ENCODE measurements at places on chromosomes 1 and 21. TPM values are rescaled to one million over a fixed set of nuclear protein-coding genes. Genes with fewer than 3 reads are reported as not detected.

GRCh38 chr1:54160351-54160750, 7.6 kb upstream of the CDCP2 start:
- no peak for DNase-seq
- H3K4me3 ChIP-seq = no peak overlapping the region
- H3K4me1 ChIP-seq = no peaks in the 10 kb centered on the region
- H3K36me3 ChIP-seq = no peaks in the 10 kb centered on the region
- H3K27ac ChIP-seq = no peak overlapping the region

The PEX14 gene
- 19.1 TPM for total RNA-seq

GRCh38 chr1:156021093-156021428, 310 bp upstream of the SSR2 start:
- H3K27ac ChIP-seq = peak overlapping the region; percentile 99
- peaks cover 36% of the 10 kb centered on the region for H3K36me3 ChIP-seq
- H3K4me1 ChIP-seq = peaks cover 36% of the 10 kb centered on the region
- H3K27me3 ChIP-seq = peaks cover 13% of the 10 kb centered on the region
- H3K4me3 ChIP-seq = peak overlapping the region; percentile 98

The NCAM2 gene
- not detected for total RNA-seq

DNA sequence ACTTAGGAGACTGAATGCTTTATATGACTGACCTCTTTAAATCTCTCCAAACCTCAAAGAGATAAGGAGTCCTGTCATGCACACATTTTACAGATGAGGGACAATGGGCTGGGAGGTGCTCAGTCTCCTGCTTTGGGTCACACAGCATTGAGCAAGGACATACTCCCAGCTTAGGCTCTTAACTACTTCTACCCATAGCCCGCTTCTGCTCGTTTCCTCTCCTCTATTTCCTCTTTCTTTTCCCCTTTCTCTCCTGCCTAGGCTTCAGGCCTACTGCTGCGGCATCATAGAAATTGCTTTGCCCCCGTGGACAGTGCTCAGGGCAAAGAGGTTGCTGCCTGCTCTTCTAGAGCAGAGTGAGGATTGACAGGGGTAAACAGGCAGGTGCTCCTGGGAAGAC, 12.4 kb upstream of the ZNF691 start:
- H3K27ac ChIP-seq = no peak overlapping the region
- no peaks in the 10 kb centered on the region for H3K27me3 ChIP-seq
- H3K4me3 ChIP-seq = no peak overlapping the region
- H3K4me1 ChIP-seq = peaks cover 2% of the 10 kb centered on the region
- no peak for DNase-seq

DNA sequence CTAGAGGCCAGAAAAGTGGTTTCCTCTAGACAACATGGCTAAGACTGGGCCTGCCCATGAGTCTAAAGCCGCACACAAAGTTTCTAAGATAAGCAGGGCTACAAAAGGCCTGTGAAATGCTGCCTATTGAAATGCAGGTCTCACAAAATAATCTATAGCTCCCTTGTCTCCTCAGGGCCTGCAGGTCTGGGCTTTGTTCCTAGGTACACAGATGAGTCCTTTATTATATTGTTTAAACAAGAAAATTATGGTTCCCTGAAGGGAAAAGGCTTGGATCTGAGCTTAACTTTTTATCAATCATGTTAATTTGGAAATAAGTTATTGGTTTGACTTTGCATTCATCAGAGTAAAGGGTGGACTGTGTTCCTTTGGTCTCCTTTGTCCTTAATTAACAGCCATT, 413.4 kb upstream of the BEND5 start:
- no peak for DNase-seq
- no peaks in the 10 kb centered on the region for H3K4me1 ChIP-seq
- H3K27ac ChIP-seq = no peak overlapping the region
- H3K4me3 ChIP-seq = no peak overlapping the region
- no peaks in the 10 kb centered on the region for H3K36me3 ChIP-seq

The XCL2 gene
- 41.8 TPM for total RNA-seq

DNA sequence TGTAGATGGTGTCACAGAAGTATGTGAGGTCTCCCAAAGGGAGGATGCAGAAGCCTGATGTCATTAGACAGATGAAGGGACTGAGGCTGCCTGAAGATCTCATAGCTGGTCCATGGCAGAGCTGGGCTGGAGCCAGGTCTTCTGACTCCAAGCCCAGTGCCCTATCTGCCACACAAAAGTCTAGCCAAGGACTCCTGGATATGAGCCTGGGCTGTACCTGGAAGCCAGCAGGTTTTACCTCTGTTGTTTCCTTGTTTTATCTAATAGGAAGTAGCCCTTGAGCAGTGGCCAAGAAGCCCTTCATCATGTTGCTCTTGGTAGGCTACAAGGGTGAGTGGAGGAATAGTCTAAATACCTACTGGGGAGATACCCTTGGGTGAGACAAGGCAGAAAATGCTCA, 74.4 kb upstream of the SLC44A3 start:
- H3K36me3 ChIP-seq = no peaks in the 10 kb centered on the region
- no peaks in the 10 kb centered on the region for H3K27me3 ChIP-seq
- no peak overlapping the region for H3K27ac ChIP-seq
- no peak for DNase-seq

The AXDND1 gene
- 1.4 TPM for total RNA-seq

- peaks cover 12% of the 10 kb centered on the region for H3K4me1 ChIP-seq
- no peaks in the 10 kb centered on the region for H3K36me3 ChIP-seq
- DNase-seq = peak; percentile 45
- H3K27me3 ChIP-seq = peaks cover 12% of the 10 kb centered on the region
- peak overlapping the region; percentile 21 for H3K27ac ChIP-seq
Measured at GRCh38 chr21:41207401-41208375, 39.7 kb downstream of the BACE2 start.

- no peaks in the 10 kb centered on the region for H3K36me3 ChIP-seq
- no peaks in the 10 kb centered on the region for H3K4me1 ChIP-seq
- DNase-seq = no peak
- no peak overlapping the region for H3K27ac ChIP-seq
- H3K27me3 ChIP-seq = no peaks in the 10 kb centered on the region
Measured at GRCh38 chr1:215583185-215583749, 16.2 kb downstream of the KCTD3 start.

The OR2W3 gene
- not detected for total RNA-seq

The LRRC39 gene
- total RNA-seq = 0.45 TPM

DNA sequence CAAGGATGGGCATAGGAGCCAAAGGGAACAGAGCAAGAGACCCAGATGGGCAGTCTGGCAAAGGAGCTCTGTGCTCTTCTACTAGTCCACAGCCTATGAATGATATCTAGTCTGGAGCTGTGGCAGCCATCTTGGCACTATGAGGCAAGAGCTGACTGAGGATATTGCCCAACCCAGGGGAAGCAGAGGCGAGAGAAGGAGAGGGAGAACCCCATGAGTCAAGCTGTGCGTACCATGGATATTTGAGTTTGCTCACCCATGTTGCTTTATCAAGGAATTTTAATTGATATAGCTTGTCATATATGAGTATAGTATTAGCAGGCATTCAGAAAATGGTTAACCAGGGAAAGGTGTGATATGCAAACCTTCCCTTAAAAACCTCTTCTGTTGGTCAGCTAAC, 420.9 kb downstream of the PRDM2 start:
- H3K4me3 ChIP-seq = no peak overlapping the region
- H3K36me3 ChIP-seq = no peaks in the 10 kb centered on the region
- DNase-seq = no peak
- no peaks in the 10 kb centered on the region for H3K4me1 ChIP-seq
- H3K27ac ChIP-seq = no peak overlapping the region

The KRTAP10-2 gene
- total RNA-seq = not detected

GRCh38 chr1:220241072-220241663, 31.1 kb downstream of the RAB3GAP2 start:
- no peaks in the 10 kb centered on the region for H3K27me3 ChIP-seq
- no peak overlapping the region for H3K4me3 ChIP-seq

GRCh38 chr1:15734901-15735300, 1.2 kb upstream of the SLC25A34 start:
- H3K27me3 ChIP-seq = no peaks in the 10 kb centered on the region
- H3K4me3 ChIP-seq = no peak overlapping the region
- peaks cover 4% of the 10 kb centered on the region for H3K36me3 ChIP-seq
- DNase-seq = no peak
- no peak overlapping the region for H3K27ac ChIP-seq

DNA sequence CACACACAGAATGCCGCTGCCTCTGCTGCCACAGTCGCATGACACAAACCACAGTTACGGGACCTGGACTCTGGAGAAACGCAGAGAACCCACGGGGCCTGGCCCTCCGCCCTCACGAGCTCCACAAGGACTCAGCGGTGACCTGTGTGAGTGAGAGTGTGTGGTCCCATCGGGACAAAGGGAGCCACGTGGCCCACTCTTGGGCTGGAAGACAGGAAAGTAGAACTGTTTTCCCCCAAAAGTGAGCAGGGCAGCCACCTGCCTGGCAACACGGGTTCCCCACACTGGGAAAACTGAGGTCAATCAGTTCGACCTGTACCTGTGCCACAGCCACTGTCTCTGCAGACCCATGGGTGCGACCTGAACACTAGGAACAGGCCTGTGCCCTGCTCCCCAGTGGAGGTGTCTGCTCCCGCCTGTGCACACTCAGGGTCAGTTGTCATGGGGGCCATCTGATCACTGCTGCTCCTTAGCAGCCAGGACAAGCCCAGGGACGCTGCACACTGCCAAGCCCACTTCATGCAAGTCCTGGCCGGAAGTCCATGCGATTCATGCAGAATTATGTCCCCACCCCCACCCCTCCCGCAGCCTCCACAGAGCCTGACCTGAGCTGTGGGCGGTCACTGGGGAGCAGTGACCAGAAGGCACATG, 54.4 kb upstream of the ADARB1 start:
- no peak overlapping the region for H3K27ac ChIP-seq
- H3K4me1 ChIP-seq = peaks cover 9% of the 10 kb centered on the region
- DNase-seq = no peak
- H3K27me3 ChIP-seq = peaks cover 33% of the 10 kb centered on the region

DNA sequence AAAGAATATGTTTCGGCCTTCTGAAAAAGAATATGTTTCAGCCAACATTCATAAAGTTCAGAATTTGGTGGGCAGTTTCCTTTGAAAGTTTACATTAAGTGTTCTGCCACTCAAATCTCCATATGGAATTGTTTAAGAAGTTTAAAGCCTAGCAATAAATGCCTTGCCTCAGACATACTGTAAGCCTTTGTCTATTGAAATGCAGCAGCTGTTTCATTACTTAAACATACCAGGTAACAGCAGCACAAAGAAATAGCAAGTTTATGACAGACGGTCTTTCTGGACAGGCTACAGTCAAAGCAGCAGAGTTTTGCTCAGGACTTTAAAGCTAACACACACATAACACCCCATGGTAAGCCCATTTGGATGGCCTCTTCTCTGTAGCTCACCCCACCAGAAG, 38.5 kb upstream of the C1orf105 start:
- DNase-seq = no peak
- peak overlapping the region; percentile 56 for H3K27ac ChIP-seq
- H3K4me1 ChIP-seq = peaks cover 28% of the 10 kb centered on the region

DNA sequence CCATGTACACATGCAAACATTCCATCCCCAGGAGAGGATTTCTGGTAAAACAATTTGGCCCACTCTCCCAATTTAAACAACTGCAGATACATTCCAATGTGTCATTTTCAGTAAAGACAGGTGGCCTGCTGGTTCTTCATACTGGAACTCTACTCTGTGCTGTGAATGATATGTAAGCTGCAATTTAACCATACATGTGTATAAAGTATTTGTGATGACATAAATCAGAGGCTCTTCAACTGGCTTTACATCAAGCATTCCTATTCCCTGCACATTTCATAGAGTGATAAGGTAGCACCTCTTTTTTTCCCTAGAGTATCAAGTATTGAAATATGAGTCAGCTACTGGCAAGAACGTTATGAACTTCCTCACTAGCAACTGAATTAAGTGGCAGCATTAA, 649.5 kb upstream of the ADGRL2 start:
- H3K4me1 ChIP-seq = no peaks in the 10 kb centered on the region
- no peaks in the 10 kb centered on the region for H3K27me3 ChIP-seq
- DNase-seq = no peak
- no peak overlapping the region for H3K27ac ChIP-seq
- H3K4me3 ChIP-seq = no peak overlapping the region
- no peaks in the 10 kb centered on the region for H3K36me3 ChIP-seq

DNA sequence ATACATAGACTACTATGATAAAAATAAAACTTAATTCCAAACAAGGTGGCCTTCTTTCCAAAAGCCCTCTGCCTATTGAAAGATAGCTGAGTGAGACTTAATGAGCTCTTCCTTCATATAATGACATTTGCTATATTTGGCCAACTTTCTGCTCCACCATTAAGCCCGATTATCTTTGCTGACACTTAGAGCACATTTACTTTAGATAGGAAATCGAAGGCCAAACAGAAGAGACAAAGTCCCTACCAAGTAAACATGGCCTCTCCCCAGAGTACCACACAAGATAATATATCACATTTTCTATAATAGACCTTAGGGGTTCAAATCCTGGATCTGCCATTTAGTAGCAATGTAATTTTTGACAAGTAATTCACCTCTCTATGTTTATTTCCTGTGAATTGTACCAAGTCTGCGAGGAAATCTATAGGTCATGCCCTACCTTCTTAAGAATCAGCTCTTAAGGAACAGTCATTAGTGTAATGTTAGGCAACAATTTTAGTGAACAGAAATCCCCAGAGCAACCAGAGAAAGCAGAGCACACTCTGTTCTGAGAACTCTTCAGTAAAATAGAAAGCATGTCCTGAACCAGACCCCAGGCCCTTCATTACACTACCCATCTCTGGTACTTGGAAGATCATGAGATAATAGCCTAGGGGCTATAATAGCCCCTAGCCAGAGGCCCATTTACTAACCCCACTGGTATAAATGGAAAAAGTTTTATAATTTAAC, 17.3 kb upstream of the COA6 start:
- H3K27ac ChIP-seq = no peak overlapping the region
- peaks cover 20% of the 10 kb centered on the region for H3K27me3 ChIP-seq
- H3K4me3 ChIP-seq = peak overlapping the region; percentile 79
- peaks cover 12% of the 10 kb centered on the region for H3K4me1 ChIP-seq
- peaks cover 10% of the 10 kb centered on the region for H3K36me3 ChIP-seq

GRCh38 chr1:59004755-59005154, 220.9 kb upstream of the JUN start:
- DNase-seq = no peak
- H3K27me3 ChIP-seq = no peaks in the 10 kb centered on the region
- no peaks in the 10 kb centered on the region for H3K36me3 ChIP-seq
- no peak overlapping the region for H3K27ac ChIP-seq
- peaks cover 40% of the 10 kb centered on the region for H3K4me1 ChIP-seq

GRCh38 chr1:199383793-199384192, 643.7 kb upstream of the NR5A2 start:
- H3K27ac ChIP-seq = no peak overlapping the region
- no peaks in the 10 kb centered on the region for H3K36me3 ChIP-seq
- DNase-seq = no peak
- no peak overlapping the region for H3K4me3 ChIP-seq
- no peaks in the 10 kb centered on the region for H3K4me1 ChIP-seq

The RAP1GAP gene
- total RNA-seq = 0.13 TPM

Measured in activated CD8-positive, alpha-beta T cell treated with anti-CD3 and anti-CD28 coated beads, Interleukin-2, amount 10 ng/mL, durations not matched to agents 7 days and 5 days (primary cell).